Natural killer cell (primary cell): ENCODE measurements at places on chromosomes 6 and 20. TPM values are rescaled to one million over a fixed set of nuclear protein-coding genes. Genes with fewer than 3 reads are reported as not detected.

DNA sequence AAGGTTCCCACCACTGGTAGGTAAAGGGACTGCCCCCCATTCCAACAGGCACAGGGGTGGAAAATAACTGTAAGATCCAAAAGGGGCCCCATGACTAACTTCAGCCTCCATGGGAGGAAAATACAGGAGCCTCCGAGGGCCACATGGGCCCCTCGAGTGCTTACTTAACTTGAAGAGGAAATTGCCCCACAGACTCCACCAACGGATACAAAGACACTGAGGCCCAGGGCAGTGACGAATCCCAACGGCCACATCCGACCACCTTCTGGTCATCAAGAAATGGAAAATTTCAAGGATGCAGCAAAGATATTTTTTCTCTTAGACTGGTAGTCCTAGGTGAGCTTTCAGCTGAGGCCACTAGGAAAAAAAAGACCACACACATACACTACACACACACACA lies 116.0 kb upstream of the MRPS10 start:
- H3K27me3 ChIP-seq = no peaks in the 10 kb centered on the region
- H3K4me1 ChIP-seq = peaks cover 4% of the 10 kb centered on the region
- H3K27ac ChIP-seq = no peak overlapping the region
- H3K4me3 ChIP-seq = no peak overlapping the region
- no peaks in the 10 kb centered on the region for H3K36me3 ChIP-seq

DNA sequence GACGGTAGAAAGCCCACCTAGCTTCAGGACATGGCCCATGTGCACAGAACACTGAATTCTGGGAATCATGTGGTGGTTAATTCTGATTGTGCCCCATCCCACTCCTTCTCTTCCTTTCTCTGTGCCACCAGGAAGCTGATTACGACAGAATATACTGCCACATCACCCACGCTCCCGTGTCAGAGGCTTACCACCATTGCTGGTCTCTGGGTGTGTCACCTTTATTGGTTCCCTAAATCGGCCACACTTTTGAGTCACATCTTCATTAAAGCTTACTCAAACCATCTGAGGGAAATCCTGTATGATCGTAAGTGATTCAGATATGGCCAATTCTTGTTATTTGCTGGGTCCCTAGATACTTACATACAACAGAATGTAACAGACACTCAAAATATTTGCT lies 3.1 kb downstream of the TRMT6 start:
- H3K27me3 ChIP-seq = no peaks in the 10 kb centered on the region
- H3K4me3 ChIP-seq = no peak overlapping the region
- peak; percentile 26 for DNase-seq

DNA sequence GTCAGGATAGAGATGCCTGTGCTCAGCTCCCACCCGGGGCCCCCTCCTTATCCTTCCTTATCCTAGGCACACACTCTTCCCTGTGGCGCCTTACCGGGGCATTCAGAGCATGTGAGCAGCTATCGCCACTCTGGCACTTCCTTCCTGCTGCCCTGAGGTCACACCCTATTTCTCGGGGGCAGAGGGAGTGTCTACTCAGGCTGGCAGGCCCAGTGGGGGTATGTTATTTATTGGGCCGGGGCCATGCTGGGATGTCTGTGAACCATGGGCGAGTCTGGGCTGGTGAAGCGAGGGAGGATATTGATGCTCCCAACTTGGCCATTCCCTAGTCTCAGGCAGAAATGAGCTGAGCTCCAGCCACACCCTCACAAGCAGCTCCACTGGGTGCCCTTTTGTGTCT lies 3.9 kb upstream of the LY6G6D start:
- H3K36me3 ChIP-seq = no peaks in the 10 kb centered on the region
- H3K4me1 ChIP-seq = peaks cover 14% of the 10 kb centered on the region
- no peaks in the 10 kb centered on the region for H3K27me3 ChIP-seq
- no peak for DNase-seq
- H3K4me3 ChIP-seq = no peak overlapping the region

DNA sequence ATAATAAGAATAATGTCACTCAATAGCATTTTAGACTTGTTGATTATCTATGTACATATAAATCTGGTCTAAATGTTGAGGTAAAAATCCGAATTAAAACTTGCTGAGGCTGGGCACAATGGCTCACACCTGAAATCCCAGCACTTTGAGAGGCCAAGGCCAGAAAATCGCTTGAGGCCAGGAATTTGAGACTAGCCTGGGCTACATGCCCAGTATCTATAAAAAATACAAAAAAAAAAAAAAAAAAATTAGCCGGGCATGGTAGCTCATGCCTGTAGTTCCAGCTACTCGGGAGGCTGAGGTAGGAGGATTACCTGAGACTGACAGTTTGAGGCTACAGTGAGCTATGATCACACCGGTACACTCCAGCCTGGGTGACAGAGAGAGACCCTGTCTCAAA lies 34.2 kb upstream of the SUPT3H start:
- no peak overlapping the region for H3K27ac ChIP-seq
- H3K4me3 ChIP-seq = no peak overlapping the region
- DNase-seq = no peak

DNA sequence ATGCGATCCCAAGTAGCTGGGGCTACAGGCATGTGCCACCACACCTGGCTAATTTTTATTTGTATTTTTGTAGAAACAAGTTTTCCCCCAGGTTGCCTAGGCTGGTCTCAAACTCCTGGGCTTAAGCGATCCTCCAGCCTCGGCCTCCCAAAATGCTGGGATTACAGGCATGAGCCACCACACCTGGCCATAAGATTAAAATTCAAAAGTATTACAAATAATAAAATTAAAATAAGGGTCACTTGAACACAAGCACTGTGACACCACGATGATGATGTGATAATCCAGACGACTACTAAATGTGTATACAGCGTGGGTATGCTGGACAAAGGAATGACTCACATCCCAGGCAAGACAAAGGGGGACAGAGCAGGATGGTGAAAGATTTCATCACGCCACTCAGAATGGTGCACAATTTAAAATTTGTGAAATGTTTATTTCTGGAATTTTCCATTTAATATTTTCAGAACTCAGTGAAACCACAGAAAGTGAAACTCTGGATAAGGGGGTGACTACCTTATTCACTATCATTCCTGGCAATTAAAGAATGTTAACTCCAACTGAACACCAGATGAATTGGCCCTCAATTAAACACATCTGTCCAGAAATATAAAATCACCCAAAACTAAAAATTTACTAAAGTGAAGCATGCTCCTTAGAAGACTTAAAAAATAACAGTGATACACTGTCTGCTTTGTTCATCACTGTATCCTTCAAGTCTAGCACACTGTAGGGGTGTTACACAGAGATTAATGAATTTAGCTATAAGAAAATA lies 13.1 kb downstream of the B4GALT5 start:
- no peaks in the 10 kb centered on the region for H3K27me3 ChIP-seq
- no peak overlapping the region for H3K4me3 ChIP-seq
- no peaks in the 10 kb centered on the region for H3K36me3 ChIP-seq
- no peak for DNase-seq

- peak; percentile 42 for DNase-seq
- peaks cover 91% of the 10 kb centered on the region for H3K4me1 ChIP-seq
- H3K27me3 ChIP-seq = no peaks in the 10 kb centered on the region
- no peak overlapping the region for H3K4me3 ChIP-seq
- H3K36me3 ChIP-seq = peaks cover 18% of the 10 kb centered on the region
- peak overlapping the region; percentile 16 for H3K27ac ChIP-seq
Measured at GRCh38 chr20:51536116-51537069, 6.1 kb downstream of the NFATC2 start.

DNA sequence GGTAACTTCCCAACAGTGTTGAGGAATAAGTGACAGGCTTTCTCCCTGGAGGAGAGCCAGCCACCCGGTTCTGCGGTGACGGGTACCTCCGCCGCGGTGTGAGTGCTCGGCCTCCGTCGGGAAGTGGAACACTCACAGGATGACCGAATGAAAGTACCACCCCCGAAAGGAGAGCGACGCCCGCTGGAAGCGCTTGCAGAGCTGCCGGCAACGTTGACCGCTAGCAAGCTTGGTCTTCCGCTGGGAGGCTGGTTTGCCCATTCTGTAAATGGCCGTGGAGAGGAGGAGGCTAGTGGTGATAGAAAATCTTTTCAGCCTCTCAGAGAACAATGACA lies 614 bp upstream of the TMEM242 start:
- no peaks in the 10 kb centered on the region for H3K27me3 ChIP-seq
- H3K36me3 ChIP-seq = no peaks in the 10 kb centered on the region
- peak overlapping the region; percentile 72 for H3K27ac ChIP-seq
- peaks cover 13% of the 10 kb centered on the region for H3K4me1 ChIP-seq
- DNase-seq = peak; percentile 46
- H3K4me3 ChIP-seq = peak overlapping the region; percentile 81

DNA sequence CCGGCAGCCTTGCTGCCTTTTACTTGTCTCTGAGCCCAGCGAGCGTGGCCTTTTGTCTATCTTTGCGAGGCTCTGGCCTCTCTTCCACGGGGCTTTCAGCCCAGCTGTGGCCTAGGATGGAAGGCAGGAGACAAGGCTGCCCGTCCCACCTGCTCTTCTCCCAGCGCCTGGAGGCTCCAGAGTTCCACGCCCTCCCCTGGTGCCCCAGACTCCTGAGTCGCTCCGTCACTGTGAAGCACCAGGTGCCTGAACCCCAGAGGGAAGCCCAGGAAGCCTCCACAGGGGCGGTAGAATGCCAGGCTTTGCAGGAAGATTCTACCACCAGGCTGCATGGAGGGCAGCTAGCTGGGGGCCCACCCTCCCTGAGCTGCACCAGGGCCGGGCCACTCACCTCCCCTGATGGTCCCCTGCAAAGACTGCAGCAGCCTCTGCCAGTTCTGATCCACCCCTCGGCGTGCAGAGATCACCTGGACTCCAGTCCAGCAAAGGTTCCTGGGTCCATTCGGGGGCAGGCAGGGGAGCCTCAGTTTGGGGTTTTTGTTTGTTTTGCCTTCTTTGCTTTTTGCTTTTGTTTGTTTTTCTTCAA lies 384.6 kb downstream of the CDH4 start:
- H3K4me3 ChIP-seq = no peak overlapping the region
- H3K36me3 ChIP-seq = no peaks in the 10 kb centered on the region
- H3K27me3 ChIP-seq = no peaks in the 10 kb centered on the region
- H3K4me1 ChIP-seq = no peaks in the 10 kb centered on the region

DNA sequence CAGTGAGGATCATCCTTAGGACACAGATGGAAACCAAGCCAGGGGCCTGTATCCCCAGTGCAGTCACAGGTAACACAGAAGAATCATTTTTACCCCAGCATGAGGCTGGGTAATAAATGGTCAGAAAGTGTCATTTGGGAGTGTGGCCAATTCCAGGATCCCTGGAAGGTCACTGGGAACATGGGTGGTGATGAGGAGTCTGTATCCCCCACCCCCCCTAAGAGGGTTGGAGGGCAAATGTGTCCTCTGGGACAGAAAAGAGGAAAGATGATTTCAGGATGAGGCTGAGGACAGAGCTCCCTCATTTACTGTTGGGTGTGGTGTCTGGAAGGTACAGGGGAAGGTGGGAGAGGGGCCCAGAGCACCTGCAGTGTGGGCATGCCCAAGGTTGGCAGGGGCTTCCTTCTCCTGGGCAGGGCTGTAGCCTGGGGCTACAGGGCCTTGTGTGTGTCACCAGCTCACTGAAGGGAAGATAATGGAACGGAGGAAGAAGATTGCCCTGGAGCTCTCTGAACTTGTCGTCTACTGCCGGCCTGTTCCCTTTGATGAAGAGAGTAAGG lies 34.5 kb downstream of the PLCG1 start:
- no peak overlapping the region for H3K4me3 ChIP-seq
- no peaks in the 10 kb centered on the region for H3K27me3 ChIP-seq
- no peak for DNase-seq
- peaks cover 21% of the 10 kb centered on the region for H3K4me1 ChIP-seq

GRCh38 chr6:90216072-90216977 lies 80.3 kb downstream of the BACH2 start:
- H3K4me1 ChIP-seq = peaks cover 36% of the 10 kb centered on the region
- H3K4me3 ChIP-seq = no peak overlapping the region
- H3K27me3 ChIP-seq = no peaks in the 10 kb centered on the region
- H3K27ac ChIP-seq = peak overlapping the region; percentile 82
- DNase-seq = peak; percentile 81
- no peaks in the 10 kb centered on the region for H3K36me3 ChIP-seq

Gene CLPSL2
- not detected for total RNA-seq

Gene TBX18
- total RNA-seq = not detected

Gene ZNF165
- 2.2 TPM for total RNA-seq
